ENCODE measurements at places on chromosomes 7 and 10. TPM values are rescaled to one million over a fixed set of nuclear protein-coding genes. Genes with fewer than 3 reads are reported as not detected.
A peak's percentile ranks its signal among the peaks of the same experiment; 100 is the strongest.

DNA sequence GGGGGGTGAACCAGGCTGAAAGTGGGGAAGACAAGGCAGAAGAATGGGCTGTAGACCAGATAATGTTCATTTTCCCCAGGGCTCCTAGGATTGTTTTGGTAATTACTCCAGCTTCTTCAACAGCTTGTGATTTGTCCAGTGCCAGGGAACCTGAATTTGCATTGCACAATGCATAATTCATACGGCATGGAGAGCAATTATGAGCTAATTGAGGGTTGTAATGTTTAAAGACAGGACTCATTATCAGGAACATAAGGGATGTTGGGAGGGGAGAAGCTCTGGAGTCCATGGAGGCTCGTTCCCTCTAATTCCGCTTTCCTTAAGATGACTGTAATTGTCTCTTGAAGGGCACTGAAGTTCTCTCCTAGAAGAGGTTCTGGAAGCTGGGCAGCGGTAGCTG, 405.0 kb upstream of the ZMIZ1 start:
- no peak for DNase-seq
- peaks cover 16% of the 10 kb centered on the region for H3K27me3 ChIP-seq
- H3K4me3 ChIP-seq, result no peak overlapping the region
- no peak overlapping the region for H3K27ac ChIP-seq

DNA sequence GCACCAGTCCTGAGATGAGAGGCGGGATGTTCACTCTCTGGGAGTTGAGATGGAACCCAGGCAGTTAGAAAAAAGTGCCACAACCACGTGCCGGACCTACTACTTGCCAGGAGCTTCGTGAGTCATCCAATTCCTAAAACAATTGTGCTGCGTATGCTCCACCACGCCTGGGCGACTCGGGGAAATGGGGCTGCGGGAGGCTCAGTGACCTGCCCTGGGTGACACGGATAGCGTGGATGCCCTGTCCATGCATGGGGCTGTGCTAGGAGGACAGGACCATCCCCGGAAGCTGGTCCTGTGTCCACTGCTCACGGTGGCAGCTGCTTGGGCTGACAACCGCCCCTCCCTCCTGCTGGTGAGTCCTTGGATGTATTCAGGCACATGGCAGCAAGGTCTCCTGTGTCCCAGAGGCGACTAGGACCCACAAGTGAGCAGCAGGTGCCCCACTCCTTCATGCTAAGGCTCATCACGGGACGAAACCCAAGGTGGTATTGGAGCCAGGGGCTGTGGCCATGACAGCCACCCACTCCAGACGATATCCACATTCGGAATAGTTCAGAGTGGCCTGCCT, 90.4 kb downstream of the BMS1 start:
- no peaks in the 10 kb centered on the region for H3K27me3 ChIP-seq
- H3K4me1 ChIP-seq, result no peaks in the 10 kb centered on the region
- H3K4me3 ChIP-seq, result no peak overlapping the region
- no peaks in the 10 kb centered on the region for H3K36me3 ChIP-seq
- DNase-seq, result no peak

GRCh38 chr7:84248267-84248666, 53.7 kb upstream of the SEMA3A start:
- no peaks in the 10 kb centered on the region for H3K27me3 ChIP-seq
- H3K27ac ChIP-seq, result no peak overlapping the region
- no peak for DNase-seq
- no peaks in the 10 kb centered on the region for H3K4me1 ChIP-seq
- no peak overlapping the region for H3K4me3 ChIP-seq

- DNase-seq, result no peak
- no peak overlapping the region for H3K27ac ChIP-seq
- no peaks in the 10 kb centered on the region for H3K36me3 ChIP-seq
- H3K4me1 ChIP-seq, result peaks cover 14% of the 10 kb centered on the region
- H3K4me3 ChIP-seq, result no peak overlapping the region
Measured at GRCh38 chr7:155339474-155339873, 41.8 kb downstream of the INSIG1 start.

Gene CPA4
- not detected for total RNA-seq

Gene ADAM12
- 0.22 TPM for total RNA-seq

DNA sequence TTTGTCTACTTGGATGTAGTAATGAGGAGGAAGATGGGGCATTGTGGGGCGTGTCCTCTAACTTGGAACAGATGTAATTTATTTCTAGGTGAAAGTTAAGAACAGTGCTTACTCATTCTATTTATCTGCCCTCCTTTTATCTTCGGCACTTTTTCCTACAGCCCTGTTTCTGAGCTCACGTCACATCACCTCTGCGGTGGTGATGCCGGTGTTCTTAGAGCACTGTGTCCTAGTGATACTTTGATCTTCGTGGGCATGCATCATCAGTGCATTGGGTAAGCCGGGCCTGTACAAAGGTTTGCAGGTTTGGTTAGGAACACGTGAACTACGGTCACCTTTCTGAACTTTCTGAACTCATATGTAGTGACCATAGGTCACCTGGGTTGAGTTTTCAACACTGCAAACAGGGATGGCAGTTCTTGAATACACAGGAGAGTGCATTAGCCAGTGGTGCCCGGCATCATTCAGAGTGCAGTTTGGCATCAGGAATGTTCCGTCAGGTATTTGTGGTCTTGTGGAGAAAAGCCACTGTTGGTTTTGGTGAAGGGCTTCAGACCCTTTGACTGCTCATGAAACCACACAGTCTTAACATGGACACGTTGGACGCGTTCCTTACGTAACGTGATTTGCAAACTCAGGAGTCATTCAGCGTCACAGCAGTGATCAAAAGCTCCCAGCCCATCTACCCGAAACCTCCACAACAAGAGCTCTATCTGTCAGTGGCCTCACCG, 5.6 kb downstream of the POR start:
- no peak overlapping the region for H3K4me3 ChIP-seq
- no peaks in the 10 kb centered on the region for H3K27me3 ChIP-seq
- DNase-seq, result no peak
- no peaks in the 10 kb centered on the region for H3K36me3 ChIP-seq
- peaks cover 11% of the 10 kb centered on the region for H3K4me1 ChIP-seq

- DNase-seq, result peak; percentile 86
- peaks cover 52% of the 10 kb centered on the region for H3K4me1 ChIP-seq
- peaks cover 8% of the 10 kb centered on the region for H3K27me3 ChIP-seq
- H3K4me3 ChIP-seq, result peak overlapping the region; percentile 66
- no peaks in the 10 kb centered on the region for H3K36me3 ChIP-seq
- H3K27ac ChIP-seq, result peak overlapping the region; percentile 65
Measured at GRCh38 chr10:22321156-22321923, 441 bp downstream of the BMI1 start.

Gene CFAP58
- not detected for total RNA-seq

- peaks cover 3% of the 10 kb centered on the region for H3K4me1 ChIP-seq
- peak; percentile 5 for DNase-seq
- no peaks in the 10 kb centered on the region for H3K27me3 ChIP-seq
- no peak overlapping the region for H3K27ac ChIP-seq
Measured at GRCh38 chr7:132882714-132883428, 199.0 kb downstream of the CHCHD3 start.

DNA sequence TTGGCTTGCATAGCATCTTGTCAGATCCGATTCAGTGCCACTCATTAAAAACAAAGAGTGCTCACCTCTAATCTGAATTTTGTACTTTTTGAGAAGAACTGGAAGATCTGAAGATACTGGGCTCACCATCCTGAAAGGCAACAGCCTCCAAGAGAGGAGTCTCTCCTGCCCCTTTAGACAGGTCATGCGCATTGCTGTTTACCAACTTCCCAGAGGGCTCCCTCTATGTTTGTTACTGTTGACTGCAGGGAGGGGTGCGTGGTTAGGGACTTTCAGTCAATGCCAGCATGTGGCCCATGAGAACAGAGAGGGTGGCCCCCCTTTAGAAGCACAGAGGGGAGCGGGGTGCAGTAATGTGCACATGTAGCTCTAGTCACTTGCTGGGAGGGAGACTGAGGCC, 33.2 kb upstream of the CABCOCO1 start:
- H3K27ac ChIP-seq, result no peak overlapping the region
- H3K36me3 ChIP-seq, result no peaks in the 10 kb centered on the region
- DNase-seq, result no peak
- H3K4me1 ChIP-seq, result no peaks in the 10 kb centered on the region
- H3K4me3 ChIP-seq, result no peak overlapping the region

DNA sequence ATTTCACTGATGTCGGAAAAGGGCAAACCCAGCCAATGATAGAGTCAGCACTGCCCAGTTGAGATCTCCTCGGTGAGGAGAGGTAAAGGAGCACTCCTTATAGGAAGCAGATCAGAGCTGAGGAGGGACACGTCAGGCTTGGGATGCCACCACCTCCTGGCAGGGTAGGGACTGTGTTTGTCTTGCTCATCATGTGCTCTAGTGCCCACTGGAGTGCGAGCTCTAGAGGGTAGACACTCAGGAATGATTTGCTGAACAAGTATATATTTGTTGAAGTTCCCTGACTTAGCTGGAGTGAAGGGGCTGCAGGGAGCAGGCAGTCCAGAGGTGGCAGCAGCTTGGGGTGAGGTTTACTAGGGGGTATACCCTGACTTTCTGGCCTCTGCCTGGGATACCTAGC, 146.5 kb downstream of the NOC3L start:
- DNase-seq, result no peak
- no peaks in the 10 kb centered on the region for H3K36me3 ChIP-seq
- no peak overlapping the region for H3K27ac ChIP-seq
- H3K4me3 ChIP-seq, result no peak overlapping the region
- H3K4me1 ChIP-seq, result no peaks in the 10 kb centered on the region

DNA sequence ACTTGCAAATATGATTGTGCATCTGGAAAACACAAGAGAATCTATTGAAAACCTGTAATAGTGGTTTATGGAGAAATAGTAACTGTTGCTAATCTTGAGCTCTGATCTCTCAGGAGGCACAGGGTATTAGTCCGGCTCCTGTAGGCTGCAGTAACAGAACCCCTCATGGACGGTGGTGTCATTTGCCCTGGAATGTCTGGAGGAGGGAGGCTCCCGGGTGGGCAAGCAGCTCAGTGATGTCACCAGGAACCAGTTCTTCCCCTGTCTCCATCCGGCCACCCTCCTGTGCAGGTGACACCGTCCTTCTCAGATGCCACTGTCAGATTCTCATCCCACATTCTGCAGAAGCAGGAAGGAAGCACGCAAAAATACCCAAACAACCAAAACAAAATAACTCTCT, 29.3 kb downstream of the INPP5A start:
- no peaks in the 10 kb centered on the region for H3K36me3 ChIP-seq
- peaks cover 30% of the 10 kb centered on the region for H3K4me1 ChIP-seq
- H3K27ac ChIP-seq, result no peak overlapping the region

DNA sequence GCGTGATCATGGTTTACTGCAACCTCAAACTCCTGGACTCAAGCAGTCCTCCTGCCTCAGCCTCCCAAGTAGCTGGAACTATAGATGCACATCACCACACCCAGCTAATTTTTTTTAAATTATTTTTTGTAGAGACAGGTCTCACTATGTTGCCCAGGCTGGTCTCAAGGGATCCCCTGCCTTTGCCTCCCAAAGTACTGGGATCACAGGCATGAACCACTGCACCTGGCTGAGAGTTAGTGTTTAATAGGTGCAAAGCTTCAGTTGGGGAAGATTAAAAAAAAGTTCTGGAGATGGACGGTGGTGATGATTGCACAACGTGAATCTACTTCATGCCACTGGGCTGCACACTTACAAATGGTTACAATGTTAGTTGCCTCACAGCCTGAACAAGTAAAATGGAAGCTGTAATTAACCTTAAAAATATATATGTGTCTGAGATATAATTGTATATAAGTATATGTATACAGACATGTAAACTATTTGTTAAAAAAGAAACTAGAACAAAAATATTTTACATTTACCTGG, 106.4 kb upstream of the ZNF438 start:
- peaks cover 12% of the 10 kb centered on the region for H3K4me1 ChIP-seq
- no peaks in the 10 kb centered on the region for H3K36me3 ChIP-seq
- DNase-seq, result no peak

DNA sequence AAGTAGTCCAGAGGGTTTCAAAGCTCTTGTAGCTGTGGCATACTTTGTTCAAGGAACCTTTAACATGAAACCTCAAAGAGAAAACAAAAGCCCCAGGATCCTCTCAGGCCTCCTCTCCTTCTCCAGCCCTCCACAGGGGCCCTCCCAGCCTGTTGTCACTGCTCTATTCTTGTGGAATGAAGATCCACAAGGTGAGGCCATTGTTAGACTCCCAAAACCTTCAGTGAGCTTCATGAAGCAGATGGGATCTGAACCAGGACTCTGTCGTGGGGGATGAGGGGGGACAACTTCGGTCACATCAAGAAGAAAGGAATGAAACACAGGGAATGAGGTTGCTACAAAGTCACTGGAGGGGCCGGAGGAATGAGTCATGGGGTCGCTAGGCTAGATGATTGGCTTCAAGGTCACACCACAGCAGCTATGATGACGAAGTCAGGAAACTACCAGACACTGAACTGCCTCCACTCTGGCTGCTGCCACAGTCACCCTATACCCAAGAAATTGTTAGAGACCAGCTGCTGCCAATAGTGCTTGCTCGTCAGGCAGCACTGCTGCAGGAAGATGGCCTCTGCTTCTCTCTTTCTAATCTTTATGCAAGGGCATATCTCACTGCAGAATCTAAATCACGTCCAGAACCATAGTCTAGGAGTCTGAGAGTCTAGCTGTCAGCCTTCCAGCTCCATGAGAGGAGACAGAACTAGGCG, 208.8 kb downstream of the HIBADH start:
- H3K27me3 ChIP-seq, result no peaks in the 10 kb centered on the region
- no peak overlapping the region for H3K27ac ChIP-seq
- H3K36me3 ChIP-seq, result no peaks in the 10 kb centered on the region
- H3K4me3 ChIP-seq, result no peak overlapping the region

DNA sequence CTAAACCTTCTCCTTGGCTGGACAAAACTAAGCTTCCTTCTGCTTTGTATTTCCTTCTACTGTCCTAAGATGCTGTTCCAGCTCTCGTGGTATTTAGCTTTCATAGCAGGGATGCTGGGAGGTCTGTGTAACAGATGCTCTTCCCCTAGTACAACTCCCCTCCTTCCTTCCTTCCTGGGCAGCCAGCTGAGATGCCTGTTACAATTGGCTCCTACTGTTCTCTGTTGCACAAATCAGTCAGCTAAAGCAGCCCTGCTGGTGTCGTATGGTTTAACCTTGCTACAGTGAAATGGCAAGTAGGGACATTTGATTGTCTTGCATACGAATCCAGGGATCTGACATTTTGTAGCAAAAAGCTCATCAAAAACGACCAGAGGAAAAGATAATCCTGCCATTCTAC, 143.8 kb downstream of the ARHGAP21 start:
- H3K4me3 ChIP-seq, result no peak overlapping the region
- H3K27ac ChIP-seq, result no peak overlapping the region
- no peaks in the 10 kb centered on the region for H3K36me3 ChIP-seq
- no peak for DNase-seq
- H3K4me1 ChIP-seq, result no peaks in the 10 kb centered on the region
- no peaks in the 10 kb centered on the region for H3K27me3 ChIP-seq

- no peaks in the 10 kb centered on the region for H3K27me3 ChIP-seq
- H3K27ac ChIP-seq, result no peak overlapping the region
- no peak overlapping the region for H3K4me3 ChIP-seq
Measured at GRCh38 chr10:66649626-66650025, 276.2 kb upstream of the LRRTM3 start.

GRCh38 chr10:48279081-48279751, 4.7 kb upstream of the FRMPD2 start:
- peak; percentile 18 for DNase-seq
- H3K4me1 ChIP-seq, result no peaks in the 10 kb centered on the region
- H3K36me3 ChIP-seq, result no peaks in the 10 kb centered on the region
- no peak overlapping the region for H3K27ac ChIP-seq
- no peaks in the 10 kb centered on the region for H3K27me3 ChIP-seq

Gene CCDC201
- not detected for total RNA-seq
